ENCODE measurements at places on chromosomes 7 and 10.

DNA sequence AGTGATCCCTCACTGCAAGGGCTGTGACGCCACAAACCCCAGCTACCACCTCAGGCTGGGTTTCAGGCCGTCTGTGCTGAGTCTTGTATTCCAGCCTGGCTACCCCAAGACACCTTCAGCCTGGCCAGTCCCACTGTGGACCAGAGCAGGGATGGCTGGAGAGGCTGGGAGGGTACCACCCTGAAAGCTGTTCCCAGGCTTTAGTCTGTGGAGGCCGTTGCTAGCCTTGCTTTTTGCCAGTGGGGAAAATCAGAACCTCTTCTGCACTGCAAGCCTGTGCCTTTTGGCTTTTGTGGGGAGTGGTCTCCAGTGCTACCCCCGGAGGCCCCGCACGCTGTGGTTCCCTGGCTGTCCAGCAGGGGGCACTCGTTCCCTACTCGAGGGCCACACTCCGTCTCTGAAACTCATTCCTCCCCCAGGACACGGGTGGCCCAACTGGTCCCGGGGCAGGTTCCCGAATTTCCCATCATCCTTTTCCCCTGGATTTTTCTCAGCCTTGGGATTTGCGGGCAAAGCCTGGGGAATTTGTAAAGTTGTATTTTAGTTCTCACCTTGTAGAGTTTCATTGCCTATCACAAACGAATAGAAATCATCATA is 128.4 kb upstream of the BTBD16 start:
- peak; percentile 46 for DNase-seq

DNA sequence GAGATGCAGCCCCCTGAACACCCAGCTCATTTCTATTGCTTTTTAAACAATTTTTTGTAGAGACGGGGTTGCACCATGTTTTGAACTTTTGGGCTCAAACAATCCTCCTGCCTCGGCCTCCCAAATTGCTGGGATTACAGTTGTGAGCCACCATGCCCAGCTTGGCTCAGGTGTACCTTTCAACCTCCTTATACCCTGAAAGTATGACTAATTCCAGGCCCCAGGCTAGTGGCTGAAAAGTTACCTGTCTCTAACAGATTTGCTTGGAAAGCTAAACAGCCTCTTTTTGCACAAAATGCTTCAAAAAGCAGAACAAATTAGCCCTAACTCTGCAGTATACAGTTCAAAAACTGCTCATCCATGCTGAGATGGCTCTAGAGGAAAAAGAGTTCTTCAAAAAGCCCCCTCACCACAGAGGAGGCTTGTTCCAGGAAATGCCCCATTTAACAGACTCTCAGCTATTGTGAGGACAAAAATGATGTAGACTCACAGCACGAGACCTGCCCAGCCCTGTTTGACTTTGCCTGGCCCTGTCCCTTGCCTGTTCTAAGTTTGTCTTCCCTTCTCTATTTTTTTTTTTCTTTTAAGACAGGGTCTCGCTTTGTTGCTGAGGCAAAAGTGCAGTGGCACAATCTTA is 13.4 kb upstream of the AP1S1 start:
- no peak for DNase-seq

DNA sequence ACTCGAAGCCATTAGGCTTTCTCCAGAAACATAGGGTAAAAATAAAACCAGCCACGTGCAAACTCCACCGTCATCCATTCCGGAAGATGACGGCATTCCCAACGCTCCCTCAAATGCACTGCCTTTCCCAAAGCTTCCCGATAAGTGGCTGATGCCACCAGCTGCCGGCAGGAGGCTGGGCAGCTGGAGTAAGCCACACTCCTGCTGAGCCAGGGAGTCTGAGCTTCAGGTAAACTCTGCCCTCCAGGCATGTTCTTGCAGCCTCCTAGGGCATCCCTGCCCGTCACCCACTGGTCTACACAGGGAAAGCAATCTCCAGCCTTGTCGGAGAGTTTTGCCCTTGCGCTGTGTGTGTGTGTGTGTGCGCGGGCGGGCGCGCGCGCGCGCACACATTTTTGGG is 40.5 kb upstream of the TMEM273 start:
- no peak for DNase-seq

GRCh38 chr10:49252313-49253034 is 46.5 kb upstream of the C10orf71 start:
- no peak for DNase-seq

DNA sequence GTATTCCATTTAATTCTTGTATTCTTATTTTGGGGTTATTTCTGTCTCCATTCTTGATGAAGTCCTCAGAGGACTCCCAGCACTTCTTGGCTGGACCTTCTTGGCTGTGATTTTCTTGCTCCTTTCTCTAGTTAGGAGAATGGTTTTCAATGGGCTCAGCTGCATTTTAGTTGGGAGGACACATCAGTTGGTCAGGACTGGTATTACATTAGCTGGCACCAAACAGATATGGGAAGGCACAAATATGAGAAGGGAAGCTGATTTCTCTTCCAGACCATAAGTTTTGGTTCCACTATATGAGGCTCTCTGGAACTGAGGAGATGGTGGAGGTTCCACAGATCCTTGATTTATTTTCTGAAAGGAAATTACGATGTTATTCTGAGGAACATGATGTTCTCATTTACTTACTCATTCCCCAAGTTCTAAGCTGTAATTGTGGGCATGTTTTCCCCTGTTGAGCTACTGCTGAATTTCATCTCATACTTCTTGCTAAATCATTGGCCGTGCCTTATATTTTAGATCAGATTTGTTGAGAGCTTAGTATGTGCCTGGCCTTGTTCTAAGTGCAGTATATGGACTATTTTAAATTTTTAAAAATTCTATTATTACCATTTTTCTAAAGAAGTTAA is 261.0 kb downstream of the THSD7A start:
- DNase-seq: no peak

DNA sequence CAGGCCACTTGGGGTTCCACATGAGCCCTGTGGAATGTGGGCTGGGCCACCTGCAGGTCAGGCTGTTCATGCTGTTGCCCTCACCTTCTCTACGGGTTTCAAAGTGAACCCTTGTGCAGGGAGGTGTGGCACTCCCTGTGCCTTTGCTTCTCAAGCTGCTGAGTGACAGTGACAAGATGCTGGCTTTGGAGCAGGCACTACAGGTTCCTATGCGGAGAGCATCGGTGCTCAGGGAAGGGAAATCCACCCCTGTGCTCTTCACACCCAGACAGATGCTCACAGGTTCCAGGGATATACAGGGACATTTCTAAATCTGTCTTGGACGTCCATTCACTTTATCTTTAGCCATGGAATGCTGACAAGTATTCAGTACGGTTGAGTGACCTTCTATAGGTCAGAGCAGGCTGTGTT is 1005.0 kb downstream of the LRMDA start:
- DNase-seq: no peak

- no peak for DNase-seq
Measured at GRCh38 chr10:3948843-3949242, 163.8 kb upstream of the KLF6 start.

DNA sequence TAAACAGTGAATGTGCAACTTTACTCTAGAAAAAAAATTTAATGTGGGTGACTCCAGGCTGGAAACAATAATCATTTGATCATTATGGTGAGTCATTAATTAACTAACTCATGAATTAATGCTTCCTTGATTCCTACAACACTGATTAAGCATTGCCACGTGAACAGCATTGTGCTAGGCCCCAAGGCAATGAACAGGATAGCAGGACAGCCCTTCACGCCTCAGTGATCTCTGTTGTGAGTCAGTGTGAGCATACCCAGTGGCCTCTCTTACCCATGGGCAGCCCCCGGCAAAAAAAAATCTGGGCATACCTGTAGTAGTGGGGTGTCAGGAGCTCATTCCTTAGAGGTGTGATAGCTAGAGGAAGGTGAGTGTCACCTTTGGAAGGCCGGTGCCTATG is 76.0 kb downstream of the DENND2A start:
- DNase-seq: no peak

- DNase-seq: no peak
Measured at GRCh38 chr7:38122501-38122900, 55.5 kb upstream of the STARD3NL start.

GRCh38 chr7:155495440-155496248 is 37.7 kb downstream of the EN2 start:
- no peak for DNase-seq

DNA sequence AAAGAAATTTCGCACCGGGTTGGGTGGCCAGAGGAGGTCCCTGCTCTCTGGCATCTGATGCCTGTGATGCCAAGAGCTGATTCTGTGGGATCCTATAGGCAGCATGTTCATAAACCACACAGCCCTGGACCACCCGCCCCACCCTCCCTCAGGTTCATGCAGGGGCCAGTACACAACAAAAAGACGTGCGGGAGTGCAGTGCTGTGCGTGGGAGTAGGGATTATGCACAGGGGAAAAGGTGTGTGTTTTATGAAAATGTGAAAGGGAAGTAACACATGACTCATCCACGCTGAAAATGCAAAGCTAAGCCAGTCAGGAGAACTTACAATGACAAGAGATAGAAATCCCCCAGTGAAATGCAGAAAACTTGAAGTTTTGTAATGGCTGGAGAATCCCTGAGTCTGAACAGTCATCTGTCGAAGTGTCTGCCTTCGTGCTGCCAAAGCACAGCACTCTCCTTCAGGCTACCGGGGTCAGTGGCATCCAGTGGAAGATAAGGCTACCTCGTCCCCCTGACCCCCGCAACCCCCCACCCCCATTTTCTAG is 1.1 kb downstream of the KIAA1217 start:
- peak; percentile 28 for DNase-seq

- no peak for DNase-seq
Measured at GRCh38 chr10:70744617-70745143, 40.5 kb downstream of the TBATA start.

DNA sequence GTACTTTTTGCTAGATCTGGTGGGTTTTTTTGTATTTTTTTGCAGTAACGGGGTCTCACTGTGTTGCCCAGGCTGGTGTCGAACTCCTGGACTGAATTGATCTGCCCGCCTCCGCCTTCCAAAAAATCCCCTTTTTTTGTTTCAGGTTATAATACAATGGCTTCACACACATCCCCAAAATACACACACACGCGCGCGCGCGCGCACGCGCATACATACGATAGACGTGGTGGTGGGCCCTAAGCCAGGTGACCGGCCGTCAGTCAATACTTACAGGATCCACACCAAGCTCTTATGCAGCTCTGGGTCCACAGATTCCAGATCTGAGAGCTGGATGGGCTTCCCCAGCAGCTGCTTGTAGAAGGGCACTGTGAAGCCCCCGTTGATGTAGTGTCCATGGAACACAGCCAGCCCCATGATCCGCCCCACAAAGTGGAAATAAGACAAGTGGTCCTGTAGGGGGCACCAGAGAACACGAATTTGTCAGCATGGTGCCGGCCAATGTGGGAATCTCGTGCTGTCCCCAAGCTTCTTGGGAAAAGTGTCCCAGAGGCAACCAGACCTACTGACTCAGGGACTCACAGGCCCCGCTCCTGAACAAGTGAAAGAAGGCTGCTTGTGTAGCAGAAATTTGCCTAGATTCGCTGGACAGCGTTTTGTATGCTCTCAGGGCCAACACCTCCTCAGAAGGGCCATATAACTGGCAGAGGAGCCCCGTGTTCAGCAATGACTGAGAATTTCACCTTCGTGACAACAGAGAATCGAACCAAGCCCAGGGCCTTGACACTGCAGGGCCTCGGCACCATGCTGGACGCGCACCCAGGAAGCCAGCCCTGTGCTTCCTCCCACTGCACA is 103.6 kb downstream of the SMURF1 start:
- peak; percentile 72 for DNase-seq

DNA sequence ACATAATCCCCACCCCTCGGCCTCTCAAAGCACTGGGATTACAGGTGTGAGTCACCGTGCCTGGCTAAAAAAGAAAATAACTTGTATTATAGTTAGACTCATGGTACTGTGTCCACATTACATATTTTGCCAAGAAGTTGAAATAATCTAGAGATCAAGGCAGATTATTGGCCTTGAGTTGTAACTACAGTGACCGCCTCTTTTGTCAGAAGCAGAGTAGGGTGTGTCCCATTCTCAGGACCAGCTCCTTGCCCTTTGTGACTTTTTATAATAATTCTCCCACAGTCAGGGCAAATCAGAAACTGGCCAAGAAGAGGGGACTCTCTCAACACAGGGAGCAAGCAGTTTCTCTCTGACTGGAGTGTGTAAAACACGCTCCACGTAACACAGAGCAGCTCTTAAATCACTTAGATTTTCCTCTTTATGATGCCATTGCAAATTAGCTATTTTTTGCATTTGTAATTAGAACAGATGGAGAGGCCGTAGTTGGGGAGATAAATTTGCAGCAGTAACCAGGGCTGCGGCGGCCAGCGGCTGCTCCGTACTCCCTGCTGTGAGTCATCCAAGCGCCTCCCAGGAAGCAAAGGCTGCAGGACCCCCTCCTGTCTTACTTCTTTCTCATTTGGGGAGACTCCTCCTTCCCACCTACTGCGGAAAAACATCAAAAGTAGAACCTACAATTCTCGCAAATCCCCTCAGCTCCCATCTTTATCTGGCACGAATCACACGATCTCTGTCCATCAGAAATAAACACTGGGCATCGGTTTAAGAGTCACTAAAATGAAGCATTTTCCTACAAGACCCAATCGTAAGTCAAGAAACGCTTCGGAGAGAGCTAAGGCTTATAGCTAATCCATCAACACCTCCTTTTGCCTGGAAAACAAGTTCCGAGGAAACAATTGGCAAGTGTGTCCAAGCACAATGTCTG is 32.1 kb upstream of the MSRB2 start:
- DNase-seq: no peak

GRCh38 chr7:12949060-12949931 is 261.9 kb downstream of the ARL4A start:
- DNase-seq: no peak

GRCh38 chr10:88881320-88881719 is 1.3 kb downstream of the STAMBPL1 start:
- no peak for DNase-seq

DNA sequence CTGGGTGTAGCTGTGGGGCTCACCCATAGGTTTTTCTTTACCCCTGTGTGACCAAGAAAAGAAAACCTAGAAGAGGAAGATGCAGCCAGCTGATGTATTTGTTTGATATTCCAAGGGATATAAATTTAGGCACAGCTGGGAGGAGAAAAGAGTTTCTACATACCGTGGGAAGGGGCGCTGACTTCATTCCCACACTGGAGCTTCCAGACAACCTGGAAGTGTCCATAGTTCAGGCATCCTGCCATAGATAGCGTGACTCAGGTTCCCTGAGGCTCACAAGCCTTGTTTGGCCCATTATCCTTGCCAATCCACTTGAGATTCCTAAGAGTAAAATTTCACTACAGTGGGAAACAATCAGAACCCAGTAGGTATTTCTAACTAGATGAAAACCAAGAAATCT is 371.7 kb upstream of the NRP1 start:
- DNase-seq: no peak

DNA sequence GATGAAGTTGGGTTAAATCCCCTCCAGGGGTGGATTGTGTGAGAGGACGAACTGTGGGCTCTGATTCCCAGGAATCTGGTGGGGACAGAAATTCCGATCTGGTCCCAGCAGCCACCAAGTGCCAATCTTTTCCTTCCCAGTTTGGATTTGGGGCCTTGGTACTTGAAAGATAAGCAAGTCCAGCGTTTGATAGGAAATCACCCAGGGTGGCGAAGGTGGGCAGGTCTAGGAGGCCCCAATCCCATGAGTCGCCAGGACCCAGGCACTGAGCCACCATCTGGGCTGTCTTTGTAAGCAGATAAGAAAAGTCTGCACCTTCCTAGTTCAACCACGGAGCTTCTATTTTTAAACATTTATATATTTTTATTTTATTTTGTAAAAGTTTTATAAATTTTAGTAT is 122.6 kb upstream of the LSM8 start:
- no peak for DNase-seq

GRCh38 chr7:30975256-30975899 is 11.6 kb downstream of the GHRHR start:
- no peak for DNase-seq
